ENCODE measurements at places on chromosomes 11 and 22.

GRCh38 chr22:48580481-48580970 is 1247.1 kb downstream of the BRD1 start:
- no peak for DNase-seq

DNA sequence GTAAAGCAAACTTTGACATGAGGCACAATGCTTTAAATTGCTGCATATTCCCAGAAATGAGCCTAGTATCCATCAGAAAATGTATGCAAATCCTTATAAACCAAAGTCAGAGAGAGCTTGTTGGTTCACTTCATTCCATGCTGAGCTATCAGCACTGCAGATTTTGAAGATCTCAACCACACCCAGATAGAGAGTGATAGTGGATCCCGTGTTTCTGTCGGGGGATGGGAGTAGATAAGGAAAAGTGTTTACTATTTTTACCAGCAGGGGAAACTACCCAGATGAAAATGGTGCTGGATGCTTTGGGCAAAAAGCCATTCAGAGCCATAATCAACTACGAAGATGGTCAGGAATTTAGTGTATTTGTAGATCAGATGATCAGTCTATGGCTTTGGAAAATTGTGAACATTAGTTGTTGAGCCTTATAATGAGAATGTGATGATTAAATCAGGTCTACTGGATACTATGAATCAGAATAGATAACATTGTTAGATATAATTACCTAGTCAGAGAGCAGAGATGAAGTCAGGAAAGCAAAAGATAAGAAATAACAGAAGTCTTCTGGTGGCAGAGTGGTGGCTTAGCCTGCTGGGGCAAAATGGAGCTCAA is 10.8 kb downstream of the OR51B6 start:
- DNase-seq = no peak

DNA sequence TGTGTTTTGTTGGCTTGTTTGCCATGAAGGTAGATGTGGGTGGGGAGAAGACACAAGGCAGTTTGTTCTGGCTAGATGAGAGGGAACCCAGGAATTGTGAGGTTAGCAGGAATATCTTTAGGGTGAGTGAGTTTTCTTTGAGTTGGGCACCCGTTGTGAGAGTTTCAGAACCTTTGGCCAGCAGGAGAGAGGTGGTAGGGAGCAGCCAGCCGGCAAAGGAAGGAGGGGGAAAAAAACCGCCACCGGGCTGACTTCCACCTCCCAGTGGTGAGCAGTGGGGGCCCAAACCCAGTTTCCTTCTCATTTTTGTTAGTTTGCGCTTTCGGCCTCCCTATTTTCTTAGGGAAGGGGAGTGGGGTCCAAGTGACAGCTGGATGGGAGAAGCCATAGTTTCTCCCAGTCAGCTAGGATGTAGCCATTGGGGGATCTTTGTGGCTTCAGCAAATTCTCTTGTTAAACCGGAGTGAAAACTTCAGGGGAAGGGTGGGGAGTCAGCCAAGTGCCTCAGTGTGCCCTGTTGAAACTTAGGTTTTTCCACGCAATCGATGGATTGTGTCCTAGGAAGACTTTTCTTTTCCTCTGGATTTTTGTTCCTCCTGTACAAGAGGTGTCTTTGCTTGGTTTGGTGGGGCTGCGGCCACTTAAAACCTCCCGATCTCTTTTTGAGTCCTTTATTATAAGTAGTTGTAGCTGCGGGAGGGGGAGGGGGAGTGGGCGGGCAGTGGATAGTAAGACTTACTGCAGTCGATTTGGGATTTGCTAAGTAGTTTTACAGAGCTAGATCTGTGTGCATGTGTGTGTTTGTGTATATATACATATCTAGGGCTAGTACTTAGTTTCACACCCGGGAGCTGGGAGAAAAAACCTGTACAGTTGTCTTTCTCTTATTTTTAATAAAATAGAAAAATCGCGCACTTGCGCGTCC is 1.1 kb upstream of the GCAT start:
- DNase-seq = no peak

GRCh38 chr22:48333323-48333763 is 1494.3 kb downstream of the BRD1 start:
- no peak for DNase-seq

GRCh38 chr11:67465189-67465510 is 3.9 kb downstream of the TMEM134 start:
- DNase-seq = no peak

- no peak for DNase-seq
Measured at GRCh38 chr22:27727673-27728451, 73.7 kb downstream of the MN1 start.

DNA sequence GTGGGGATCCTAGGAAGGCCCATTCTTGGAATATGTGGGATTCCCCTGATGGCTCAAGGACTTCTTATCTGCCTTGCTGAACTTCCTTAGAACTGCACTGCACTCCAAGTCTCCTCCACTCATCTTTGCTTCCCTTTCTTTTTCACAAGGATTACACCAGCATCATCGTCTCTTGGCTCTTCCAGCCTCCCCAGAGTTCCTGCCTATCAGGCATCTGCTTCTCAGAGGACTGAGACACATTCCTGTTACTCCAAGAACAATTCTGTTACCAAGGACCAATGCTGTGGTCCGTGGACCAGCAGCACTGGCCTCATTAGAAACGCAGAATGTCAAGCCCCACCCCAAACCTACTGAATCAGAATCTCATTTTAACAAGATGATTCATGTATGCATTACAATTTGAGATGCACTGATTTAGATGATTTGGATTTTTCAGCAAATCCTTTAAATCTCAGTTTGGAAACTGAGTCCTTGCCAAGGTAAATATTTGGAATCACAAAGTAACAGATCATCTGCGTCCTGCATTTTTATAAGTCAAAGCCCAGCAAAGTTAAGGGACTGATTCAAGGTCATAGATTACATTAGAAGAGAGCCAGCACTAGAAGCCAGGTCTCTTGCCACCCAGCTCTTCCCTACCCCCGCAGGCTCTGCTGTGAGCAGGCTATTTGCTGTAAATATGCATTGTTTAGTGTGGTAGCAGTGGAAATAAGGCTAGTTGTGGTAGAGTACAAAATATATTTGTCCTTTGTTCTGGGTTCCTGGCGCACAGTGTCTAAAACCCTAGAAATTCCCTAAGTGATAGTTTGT is 110.9 kb downstream of the SWAP70 start:
- DNase-seq = no peak

GRCh38 chr22:24976442-24977218 is 24.1 kb downstream of the KIAA1671 start:
- DNase-seq = no peak

- DNase-seq = no peak
Measured at GRCh38 chr22:48396785-48397530, 1430.7 kb downstream of the BRD1 start.

- no peak for DNase-seq
Measured at GRCh38 chr22:20533095-20533878, 25.9 kb downstream of the MED15 start.

- no peak for DNase-seq
Measured at GRCh38 chr11:12801976-12802375, 127.8 kb downstream of the TEAD1 start.

- no peak for DNase-seq
Measured at GRCh38 chr11:111733016-111733415, 33.2 kb downstream of the PPP2R1B start.

DNA sequence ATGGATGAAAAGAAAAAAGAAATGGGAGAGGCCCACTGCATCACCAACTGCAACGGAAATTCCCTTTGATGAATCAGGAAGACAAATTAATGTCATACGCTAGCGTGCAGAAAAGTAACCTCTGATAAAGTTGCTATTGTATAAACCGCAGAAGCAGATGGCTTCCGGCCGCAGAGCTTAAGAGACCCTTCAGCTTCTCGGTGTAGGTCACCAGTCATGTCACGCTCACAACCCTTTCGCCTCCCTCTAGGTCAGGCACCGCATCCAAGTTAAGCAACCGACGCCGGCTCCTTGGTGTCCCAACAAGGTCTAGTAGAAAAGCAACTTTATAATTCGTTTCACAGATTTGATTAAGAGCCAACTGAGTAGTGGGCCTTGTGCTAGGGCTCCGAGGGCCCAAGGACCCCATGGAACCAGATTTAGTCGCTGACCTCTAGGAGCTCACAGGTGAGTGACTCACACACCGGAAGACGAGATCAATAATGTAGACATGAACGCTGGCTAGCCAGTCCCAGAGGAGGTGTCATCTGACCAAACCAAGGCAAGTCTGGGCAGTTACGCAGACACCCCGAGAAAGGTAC is 1.2 kb upstream of the ZFP91 start:
- DNase-seq = no peak

- DNase-seq = peak; percentile 34
Measured at GRCh38 chr11:123544631-123545375, 109.6 kb downstream of the SCN3B start.

GRCh38 chr11:96134602-96135001 is 208.4 kb downstream of the MAML2 start:
- DNase-seq = no peak

DNA sequence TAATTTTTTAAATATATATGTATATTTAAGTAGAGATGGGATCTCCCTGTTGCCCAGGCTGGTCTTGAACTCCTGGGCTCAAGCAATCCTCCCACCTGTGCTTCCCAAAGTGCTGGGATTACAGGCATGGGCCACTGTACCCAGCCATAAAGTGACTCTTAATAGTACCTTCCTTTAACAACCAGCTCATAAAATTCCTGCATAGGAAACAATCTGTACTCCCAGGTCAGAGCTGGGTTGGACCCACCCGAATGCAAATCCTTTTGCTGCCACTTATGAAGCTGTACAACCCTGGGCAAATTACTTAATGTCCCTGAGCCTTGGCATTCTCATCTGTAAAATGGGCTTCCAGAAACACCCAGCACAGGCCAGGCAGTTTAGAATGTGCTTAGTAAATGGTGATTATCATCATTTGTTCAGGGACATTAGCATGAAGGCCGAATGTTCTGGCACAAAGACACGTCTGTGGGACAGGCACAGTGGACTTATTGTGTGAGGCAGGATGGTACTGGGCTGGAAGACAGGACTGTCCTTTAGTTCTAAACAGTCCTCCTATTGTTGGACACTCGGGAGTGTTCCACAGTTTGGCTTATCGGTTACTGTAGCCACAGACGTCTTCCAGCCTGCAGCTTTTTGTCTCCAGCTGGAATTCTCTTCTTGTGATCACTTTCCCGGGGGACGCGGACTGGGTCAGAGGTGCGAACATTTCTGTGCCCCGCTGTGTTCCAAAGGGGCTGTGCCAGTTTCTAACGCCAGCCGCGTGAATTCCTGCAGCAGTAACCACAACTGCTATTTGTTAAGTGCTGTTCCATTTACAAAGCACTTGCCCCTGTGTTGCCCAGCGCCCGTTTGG is 6.0 kb downstream of the PDXP start:
- peak; percentile 32 for DNase-seq

DNA sequence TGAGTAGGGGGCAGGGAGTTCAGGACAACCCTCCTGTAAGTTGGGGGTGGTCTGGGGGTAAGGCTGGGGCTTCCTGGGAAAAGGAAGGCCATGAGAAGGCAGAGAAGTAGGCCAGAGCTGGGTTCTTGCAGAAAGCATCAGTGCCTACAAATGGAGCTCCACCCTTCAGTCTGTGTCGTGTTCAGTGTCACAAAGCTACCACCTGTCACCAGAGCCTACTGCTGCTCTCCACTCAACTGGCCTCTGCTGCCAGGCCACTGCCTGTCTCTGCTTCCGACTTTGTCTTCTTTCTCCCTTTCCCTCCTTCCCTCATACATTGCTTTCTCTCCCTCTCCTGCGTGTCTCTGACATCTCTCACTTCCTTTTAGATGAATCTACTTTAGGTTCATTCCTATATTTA is 3.4 kb upstream of the WBP2NL start:
- DNase-seq = no peak

DNA sequence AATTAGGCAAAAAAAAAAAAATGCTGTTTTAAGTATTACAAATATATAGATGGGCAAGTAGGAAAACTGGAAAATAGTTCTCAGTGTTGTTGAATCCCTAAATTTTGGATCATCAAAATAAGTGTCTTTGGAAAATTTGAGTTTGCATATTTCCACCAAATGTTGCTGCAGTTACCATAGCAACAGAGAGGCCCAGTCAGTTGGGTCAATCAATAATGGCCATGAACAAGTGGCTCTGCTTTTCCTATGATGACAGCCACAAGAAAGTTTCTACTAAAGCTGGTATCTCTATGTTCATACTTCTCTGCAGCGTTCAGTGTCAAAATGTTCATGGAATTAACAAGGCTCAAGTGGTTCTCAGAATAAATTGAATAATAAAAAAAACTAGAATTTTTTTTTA is 79.1 kb downstream of the SERGEF start:
- DNase-seq = no peak

DNA sequence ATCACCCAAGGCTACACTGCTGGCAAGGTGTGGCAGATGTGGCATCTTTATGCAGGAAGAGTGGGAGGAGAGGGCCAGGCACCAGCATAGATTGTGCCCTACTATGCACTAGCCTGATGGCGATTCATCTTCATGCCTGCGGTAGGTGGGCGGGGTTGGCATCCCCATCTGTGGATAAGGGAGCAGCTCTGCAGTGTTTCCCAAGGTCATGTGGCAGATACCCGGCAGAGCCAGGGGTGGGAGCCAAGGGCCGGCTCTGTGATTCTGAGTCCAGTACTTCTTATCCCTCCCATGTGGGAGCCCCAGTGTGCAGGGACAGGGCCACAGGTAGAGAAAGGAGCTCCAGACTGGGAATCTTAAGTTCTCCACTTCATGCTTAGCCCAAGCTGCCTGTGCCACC is 20.0 kb downstream of the CD82 start:
- DNase-seq = no peak

DNA sequence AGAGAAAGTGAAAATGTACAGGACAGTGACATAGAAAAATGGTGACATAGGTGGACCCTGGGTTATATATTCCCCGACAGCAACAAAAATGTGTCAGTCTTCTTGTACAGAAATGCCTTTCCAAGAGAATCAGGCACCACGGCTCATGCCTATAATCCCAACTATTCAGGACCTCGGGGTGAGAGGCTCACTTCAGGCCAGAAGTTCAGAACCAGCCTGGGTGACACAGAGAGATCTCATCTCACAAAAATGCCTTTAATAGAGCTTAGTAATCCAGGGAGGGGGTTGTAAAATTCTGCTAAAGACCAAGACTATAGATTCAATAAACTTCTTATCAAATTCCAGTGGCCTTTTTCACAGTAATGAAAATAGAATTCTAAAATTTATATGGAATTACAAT is 10.7 kb downstream of the ZNF195 start:
- DNase-seq = no peak
